Amniotic epithelial cell (primary cell): ENCODE measurements at places on chromosomes 1 and 21.
A peak's percentile ranks its signal among the peaks of the same experiment; 100 is the strongest.

GRCh38 chr1:94803517-94804441 is 16.4 kb upstream of the SLC44A3 start:
- no peak for DNase-seq

GRCh38 chr21:43916691-43917514 is 51.9 kb downstream of the AGPAT3 start:
- DNase-seq, result no peak

GRCh38 chr1:204584699-204585372 is 68.6 kb downstream of the MDM4 start:
- DNase-seq, result no peak

- DNase-seq, result no peak
These were observed 2.3 kb downstream of the TRIM46 start for GRCh38 chr1:155175927-155176371.

- peak; percentile 43 for DNase-seq
These were observed 296.1 kb downstream of the PTPRC start for GRCh38 chr1:198934901-198935305.

GRCh38 chr1:31410871-31411270 is 2.1 kb upstream of the SERINC2 start:
- DNase-seq, result no peak

DNA sequence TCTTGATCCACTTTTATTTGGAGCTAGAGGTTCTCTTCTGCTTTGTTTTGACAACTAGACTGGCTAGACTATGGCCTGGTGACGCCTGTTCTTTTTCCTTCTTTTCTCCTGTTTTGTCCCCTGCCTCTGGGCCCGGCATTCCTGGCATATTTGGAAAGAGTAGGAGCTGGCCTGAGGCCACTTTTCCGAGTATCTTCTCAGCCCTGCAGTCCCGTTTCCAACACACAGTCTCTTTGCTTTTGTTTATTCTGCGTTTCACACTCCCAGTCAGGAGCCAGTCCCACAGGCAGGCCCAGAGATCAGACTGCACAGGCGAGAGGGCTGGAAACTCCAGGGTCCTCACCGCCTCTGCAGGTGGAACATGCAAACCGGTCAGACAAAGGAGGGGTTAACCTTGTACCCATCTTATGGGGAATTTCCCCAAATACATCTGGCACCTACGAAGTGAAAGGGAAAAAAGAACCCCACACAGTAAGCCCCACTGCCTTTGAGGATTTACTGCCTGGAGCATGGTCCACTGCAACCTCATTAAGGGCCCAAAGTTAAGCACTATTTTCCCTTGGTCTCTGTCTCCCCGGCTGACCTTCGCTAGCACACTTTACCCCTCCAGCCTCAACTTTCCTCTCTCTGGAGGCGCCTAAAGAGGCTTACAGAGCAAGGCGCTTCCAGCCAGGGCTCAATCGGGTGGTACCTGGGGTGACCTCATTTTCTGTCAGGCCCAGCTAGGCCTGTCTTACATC is 141.1 kb downstream of the TOMM20 start:
- peak; percentile 72 for DNase-seq

DNA sequence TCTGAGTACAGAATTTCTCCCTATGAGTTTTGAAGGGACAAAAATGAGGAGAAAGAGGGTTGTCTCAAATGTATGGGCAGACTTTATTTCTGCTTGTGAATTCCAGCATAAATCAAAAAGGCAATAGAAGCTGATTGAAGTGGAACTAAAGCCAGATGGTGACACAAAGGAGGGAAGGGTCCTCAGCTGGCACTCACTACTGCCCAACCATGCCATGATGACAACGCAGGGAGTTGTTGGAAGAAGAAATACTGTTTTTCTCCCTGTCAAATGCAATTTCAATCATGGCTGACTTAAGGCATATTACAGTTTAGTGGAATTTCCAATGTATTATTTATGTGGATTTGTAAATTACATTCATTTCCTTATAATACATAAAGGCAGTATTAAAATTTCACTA is 805.8 kb downstream of the ADGRL2 start:
- no peak for DNase-seq

DNA sequence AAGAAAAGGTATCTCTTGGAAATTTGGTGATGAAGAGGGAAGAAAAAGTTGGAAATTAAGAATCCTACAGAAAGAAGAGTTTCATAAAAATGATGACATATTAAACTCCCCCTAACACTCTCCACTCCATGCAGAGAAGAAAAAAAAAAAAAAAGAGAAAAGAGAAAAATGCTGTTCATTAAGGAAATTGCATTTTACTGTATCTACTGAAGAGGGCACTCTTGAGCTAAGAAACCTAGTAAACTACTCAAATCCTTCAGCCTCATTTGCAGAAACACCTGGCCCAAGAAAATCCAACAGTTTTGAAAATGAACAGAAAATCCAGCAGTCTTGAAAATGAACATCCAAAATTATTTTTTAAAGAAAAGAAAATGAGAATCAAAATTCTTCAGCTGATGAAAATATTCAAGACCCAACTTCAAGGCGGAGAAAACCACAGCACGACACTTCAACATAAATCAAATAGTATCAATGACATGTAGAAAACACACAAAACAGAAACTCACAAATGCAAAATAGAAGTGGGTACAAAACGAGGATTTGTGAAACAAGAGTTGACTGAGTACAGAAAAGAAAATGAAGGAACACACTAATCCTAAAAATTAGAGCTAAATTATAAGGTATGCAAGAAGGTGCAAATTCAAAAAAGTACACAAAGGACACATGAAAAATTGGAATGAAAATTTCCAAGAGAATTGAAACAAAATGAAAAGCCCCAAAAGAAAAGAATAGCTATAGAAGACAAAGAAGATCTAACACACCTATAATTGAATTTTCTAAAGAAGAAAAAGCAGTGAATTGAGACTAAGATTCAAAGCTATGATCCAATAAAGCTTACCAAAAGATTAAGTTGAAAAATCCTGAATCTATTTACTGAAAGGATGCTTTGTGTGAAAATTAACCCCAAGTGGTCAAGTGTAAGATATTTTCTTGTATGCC is 73.2 kb upstream of the DNAJC6 start:
- peak; percentile 60 for DNase-seq

GRCh38 chr1:158328426-158328825 is 2.9 kb downstream of the CD1B start:
- no peak for DNase-seq

DNA sequence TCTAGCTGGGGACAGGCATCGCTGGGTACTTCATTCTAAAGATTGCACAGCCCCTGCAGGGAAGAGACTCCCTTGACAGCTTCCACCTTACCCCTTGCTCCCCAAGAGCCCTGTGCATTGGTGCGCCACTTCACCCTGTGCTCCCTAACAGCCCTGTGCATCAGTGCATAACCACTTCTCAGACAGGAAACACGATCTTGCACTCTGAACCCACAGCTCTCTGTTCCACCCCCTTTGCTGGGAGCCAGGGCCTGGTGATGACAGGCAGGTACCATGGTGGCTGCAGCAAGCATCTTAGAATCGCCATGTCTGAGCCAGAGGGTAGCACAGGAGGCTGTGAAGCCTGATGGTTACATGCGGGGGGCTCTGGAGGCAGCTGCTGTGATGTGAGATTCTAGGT is 5.0 kb downstream of the ALPL start:
- DNase-seq, result no peak

DNA sequence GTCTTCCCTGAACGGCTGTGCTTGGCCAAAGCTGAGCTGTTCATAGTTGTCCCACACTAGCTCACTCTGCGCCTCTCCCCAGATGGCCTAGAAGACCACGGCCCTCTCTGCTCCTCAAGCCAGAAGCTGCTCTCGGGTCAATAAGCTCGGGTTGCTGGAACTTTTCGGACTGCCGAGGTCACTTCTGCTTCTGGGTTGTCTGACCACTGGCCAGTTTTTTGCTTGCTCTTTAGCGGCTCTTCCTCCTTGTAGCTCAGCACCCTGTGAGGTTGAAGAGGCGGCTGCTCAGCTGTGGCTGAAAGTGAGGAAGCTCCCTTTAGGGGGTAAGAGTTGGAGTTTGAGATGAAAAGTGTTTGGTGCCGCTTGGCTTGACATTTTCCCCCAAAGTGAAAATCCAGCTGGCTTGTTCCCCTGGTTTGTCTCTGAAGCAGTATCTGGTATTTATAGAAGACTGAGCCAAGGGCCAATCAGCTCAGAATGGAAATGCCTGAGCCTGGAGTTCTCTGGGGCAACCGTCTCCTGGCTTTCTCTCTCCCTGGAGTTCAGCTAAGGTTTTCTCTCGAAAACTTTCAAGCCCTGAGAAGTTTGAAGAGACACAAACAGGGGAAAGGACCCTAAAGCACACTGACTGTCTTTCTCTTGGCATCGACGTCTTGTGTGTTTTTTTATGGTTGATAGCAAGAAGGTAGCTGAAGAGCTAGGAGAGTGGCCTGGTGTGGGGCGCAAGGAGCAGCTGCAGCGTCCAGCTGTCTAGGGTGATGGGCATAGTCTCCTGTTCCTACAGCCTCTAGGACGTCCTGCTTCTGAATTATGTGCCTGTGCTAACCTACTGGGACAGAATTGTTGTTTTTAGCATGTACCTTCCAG is 72.0 kb downstream of the SYT6 start:
- DNase-seq, result no peak

GRCh38 chr1:218123968-218124367 is 161.1 kb upstream of the RRP15 start:
- no peak for DNase-seq

GRCh38 chr21:38712071-38712470 is 93.7 kb upstream of the ETS2 start:
- DNase-seq, result peak; percentile 45

DNA sequence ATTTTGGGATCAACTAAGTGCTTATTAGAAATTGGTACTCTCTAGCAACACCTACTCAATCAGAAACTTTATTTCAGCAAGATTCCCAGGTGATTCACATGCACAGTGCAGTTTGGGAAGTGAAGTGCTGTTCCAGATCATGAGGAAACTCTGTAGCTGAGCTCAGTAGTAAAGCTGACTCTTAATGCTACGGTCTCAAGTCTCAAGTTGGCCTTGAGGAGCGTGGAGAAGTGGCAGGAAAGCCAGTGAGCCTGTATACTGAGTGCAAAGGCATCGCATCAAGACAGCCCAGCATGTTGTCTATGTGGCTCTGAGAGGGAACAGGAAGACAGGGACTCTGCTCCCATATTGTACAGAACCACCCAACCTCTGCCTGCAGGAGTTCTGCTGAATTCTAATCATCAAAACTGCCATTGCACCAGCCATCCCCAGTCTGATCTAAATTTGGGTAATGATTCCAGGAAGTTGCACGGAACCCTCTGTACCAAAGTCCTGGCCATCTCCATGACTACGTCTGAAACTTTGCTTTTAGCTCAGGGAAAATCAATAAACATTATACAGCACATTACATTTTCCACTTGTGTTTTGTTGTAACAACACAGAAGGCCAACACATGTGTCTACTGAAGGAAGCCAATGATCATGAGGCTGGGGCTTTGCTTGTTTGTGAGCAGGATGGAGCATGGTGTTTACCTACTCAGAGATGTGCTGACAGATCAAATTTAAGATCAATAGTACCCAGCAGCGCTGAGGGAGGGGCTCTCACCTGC is 105.1 kb upstream of the TLR5 start:
- no peak for DNase-seq

DNA sequence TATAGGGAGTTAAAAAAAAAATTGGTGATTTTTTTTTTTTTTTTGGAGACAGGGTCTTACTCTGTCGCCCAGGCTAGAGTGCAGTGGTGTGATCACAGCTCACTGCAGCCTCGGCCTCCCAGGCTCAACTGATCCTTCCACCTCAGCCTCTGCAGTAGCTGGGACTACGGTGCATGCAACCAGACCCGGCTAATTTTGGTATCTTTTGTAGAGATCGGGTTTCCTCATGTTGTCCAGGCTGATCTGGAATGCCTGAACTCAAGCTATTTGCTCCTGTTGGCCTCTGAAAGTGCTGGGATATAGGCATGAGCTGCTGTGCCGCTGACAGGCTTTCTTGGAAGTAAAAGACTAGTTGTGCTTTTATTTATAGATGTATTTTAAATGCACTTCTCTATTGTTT is 3.0 kb downstream of the CDC42 start:
- DNase-seq, result no peak

DNA sequence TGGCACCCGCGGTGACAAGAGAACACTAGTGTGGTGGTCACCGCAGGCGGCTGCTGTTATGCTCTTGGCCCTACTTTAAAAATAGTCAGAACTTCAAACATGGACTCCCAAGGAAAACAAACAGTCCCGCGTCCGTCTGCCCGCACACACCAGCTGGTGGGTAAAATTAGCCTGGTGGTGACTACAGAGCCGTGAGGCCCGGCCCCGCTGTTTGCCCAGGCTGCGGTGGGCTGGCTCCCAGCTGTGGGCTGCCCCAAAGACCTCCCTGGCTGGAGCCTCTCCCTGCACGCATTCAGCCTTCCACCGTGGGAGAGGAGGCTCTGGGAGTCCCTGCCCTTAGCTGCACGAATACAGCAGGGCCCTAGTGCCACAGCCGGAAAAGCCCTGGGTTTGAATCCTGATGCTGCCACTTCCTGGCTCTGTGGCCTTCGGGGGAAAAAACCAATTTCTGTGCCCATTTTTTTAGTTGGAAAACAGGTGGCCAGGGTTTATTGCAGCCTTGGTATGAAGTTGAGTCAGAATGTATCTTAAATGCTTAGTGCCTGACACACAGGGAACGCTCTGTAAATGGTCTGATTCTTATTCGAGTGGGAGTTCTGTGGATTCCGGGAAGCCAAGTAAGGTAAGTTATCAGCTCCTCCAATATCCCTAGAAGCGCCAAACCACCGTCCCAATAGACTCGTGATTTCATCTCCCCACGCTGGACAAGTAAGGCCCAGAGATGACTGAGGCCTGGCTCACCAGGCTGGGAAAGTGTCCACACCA is 58.2 kb downstream of the ALPL start:
- DNase-seq, result peak; percentile 60

- DNase-seq, result no peak
These were observed 3.9 kb downstream of the UAP1 start for GRCh38 chr1:162565460-162565859.

GRCh38 chr21:17427157-17427556 is 85.7 kb upstream of the CXADR start:
- no peak for DNase-seq

DNA sequence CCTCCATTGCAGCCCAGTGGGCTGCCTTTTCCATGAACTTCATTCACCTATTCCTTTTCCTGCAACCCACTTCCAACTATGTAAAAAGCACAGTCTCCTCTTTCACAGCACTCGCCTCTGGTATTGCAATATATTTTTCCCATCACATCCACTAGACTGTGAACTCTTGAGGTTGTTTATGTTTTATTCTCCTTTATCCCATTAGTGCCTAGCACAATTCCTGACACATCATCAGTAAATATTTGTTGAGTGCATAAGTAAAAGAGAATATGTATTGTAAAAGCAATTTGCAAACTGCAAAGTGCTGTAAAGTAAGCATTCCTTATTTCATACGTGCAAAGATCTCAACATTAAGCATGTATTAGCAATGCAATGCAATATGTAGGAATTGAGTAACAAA is 27.9 kb upstream of the NRIP1 start:
- no peak for DNase-seq

GRCh38 chr1:171366816-171367215 is 52.8 kb downstream of the FMO4 start:
- DNase-seq, result no peak
